ENCODE measurements at places on chromosomes 7 and 10. TPM values are rescaled to one million over a fixed set of nuclear protein-coding genes. Genes with fewer than 3 reads are reported as not detected.

The MSMB gene
- not detected for total RNA-seq

DNA sequence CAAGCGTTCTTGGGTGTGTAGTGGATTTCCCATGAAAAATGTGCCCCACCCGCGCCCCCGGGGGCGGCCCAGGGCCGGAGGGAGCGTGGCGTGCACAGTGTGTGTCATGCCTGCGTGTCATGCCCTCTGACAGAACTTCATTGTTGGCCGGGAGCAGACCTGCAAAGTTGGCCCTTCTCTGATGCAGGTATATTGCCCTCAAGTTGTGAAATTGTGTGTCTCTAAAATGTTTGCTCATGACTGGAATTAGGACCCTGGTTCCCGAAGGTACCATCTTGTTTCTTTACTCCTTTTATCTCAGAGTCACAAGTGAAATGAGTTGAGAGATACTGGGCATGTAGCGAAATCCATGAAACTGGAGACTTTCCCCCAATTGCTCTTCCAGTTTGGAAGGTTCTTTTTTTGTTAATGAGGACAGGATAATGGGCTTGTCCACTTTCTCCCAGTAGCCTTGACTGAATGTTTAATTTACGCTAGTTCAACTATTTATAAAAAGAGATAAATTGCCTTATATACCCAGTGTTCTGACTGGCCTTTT lies 26.2 kb downstream of the ADK start:
- DNase-seq = no peak

The STAG3 gene
- 0.52 TPM for total RNA-seq

- DNase-seq = no peak
Measured at GRCh38 chr7:50626286-50626685, 61.1 kb upstream of the DDC start.
